Renal cortex interstitium (tissue), 15 donors: ENCODE measurements at places on chromosomes 3 and 15. TPM values are rescaled to one million over a fixed set of nuclear protein-coding genes. Genes with fewer than 3 reads are reported as not detected.

DNA sequence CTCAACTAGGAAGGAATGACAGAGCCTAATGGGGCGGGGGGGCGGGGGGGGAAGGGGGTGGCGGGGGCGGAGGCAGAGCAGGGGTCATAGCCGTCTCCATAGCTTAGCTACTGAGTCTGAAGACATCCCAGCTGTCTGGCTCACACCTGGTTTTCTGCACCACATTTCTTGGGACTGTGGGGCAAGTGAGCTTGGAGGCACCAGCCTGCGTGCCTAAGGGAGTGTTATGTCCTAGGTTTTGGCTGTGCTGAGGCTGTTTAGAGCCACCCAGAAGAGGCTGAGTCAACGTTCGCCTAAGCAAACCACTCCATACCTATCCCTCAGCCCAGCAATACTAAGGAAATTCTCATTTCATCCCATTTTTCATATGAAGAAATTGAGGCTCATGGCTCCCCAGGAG lies 1.4 kb downstream of the IL17RD start:
- no peak for DNase-seq

GRCh38 chr3:121747976-121748375 lies 1.6 kb downstream of the GOLGB1 start:
- no peak for DNase-seq

GRCh38 chr15:31455499-31455898 lies 128.9 kb downstream of the KLF13 start:
- DNase-seq = no peak

DNA sequence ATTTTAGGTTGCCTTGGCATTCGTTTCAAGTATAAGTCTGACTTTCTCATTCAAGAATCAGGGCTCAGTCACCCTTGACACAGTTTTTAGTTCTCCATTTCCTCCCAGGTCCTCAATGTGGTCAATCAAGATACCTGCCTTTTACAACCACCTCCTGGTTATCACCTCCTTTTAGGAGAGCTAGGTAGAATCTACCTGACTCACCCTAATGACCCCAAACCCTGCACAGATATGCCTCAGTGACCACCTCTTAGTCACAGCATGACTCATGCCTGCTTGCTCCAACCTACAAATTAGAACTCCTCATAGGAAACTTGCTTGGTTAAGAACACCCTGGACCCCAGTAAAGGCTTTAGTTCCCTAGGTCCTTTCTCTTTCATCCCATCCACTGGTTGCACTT lies 22.5 kb downstream of the DMXL2 start:
- no peak for DNase-seq

GP5 gene
- 0.69 TPM for polyA plus RNA-seq

GRCh38 chr3:50204804-50205412 lies at the start of gene SLC38A3:
TSS of gene SLC38A3 (plus strand) at chr3:50205271. CDS start at chr3:50214200, 8,929 bp downstream.
- no peak for DNase-seq

GRCh38 chr15:83571820-83572707 lies 81.9 kb upstream of the ADAMTSL3 start:
- no peak for DNase-seq

FOXB1 gene
- polyA plus RNA-seq = 0.19 TPM

DNA sequence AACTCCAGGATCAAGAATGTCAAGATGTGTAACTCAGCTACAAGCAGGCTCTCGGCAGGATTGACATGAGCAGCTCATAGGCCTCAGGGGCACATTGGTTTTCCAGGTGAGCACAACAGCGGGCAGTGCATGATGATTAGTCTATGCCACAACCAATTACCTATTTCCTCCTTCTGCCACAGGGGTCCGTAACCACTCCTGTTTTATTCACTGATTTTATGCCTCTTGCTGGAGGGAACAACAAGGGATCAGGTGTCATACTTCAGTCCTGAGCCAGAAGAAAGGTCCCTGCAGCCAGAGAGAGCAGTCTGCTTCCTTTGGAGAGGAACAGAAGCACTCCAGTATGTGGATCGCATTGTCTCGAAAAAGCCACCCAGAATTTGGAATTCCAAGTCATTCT lies 35.1 kb upstream of the PTPRG start:
- DNase-seq = no peak

DNA sequence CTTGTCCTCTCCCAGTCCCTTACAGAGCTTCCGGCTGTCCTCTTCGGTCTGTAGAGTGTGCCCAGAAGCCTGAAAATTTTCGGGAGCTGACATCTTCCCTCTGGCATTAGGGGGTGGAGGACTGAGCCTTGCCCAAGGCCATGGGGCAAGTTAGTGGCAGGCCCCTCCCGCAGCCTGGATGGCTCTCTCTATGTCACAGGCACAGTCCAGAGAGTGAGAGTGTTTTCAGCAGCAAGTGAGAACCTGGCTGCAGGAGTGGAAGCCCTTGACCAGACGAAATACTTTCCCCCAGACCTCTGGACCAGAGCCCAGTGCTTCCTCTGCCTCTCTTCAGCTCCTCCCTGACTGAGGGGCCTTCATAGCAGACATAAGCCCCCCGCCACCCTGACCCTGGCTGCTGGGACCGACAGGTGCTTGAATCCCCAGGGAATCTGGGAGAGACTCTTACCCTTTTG lies 50.5 kb upstream of the SEC22A start:
- no peak for DNase-seq

KCNAB1 gene
- 3.3 TPM for polyA plus RNA-seq

KLHL40 gene
- not detected for polyA plus RNA-seq

- no peak for DNase-seq
These were observed 35.5 kb downstream of the CADPS start for GRCh38 chr3:62839748-62840147.

GRCh38 chr15:33639978-33640377 lies 328.3 kb upstream of the CHRM5 start:
- no peak for DNase-seq

DNA sequence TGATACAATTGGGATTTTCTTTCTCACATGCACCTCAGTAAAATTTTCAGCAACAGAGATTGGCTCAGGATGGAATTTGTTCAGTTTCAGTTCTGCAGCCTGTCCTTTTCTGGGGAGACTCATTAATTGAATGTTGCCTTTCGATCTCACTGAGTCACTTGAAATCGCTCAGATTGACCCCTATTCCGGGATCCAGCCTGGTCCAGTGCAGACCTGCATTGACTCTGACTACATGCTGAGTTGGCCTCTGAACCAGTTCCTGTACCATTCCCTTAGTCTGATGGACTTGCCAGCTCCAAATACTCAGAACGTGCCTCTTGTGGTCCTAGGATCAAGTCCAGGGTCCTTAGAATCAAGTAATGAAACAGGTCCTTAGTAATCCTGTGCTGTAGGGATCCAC lies 9.4 kb downstream of the IGF1R start:
- no peak for DNase-seq

GRCh38 chr3:16252243-16252978 lies 12.3 kb downstream of the DPH3 start:
- no peak for DNase-seq

VILL gene
- 9.3 TPM for polyA plus RNA-seq

- DNase-seq = no peak
These were observed 246.9 kb downstream of the VGLL3 start for GRCh38 chr3:86744051-86744450.

GRCh38 chr3:150348500-150348899 lies 59.6 kb upstream of the TSC22D2 start:
- no peak for DNase-seq

DNA sequence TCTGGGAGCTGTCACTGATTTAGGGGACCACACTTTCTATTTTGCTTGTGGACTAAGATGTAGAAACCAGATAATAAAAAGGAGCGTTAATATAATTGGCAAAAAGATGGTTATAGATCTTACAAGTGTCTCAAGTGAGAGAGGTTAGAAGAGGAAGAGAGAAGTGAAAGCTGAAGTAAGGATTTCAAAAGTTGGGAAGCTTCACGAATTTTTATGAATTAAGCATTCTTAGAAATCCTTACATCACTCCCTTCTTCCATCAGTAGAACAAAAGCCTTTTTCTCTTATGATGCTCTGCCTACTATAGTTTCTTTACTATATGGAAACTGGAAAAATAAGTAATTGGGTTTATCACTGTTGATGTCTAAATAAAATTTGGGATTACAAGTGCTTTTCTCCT lies 146.5 kb downstream of the FNDC3B start:
- no peak for DNase-seq

GRCh38 chr15:63879211-63879610 lies 45.5 kb upstream of the HERC1 start:
- no peak for DNase-seq

- no peak for DNase-seq
These were observed 135.3 kb upstream of the LMCD1 start for GRCh38 chr3:8366219-8366810.

PLS1 gene
- 32.3 TPM for polyA plus RNA-seq

- DNase-seq = no peak
These were observed 14.4 kb downstream of the FANCD2OS start for GRCh38 chr3:10093678-10094077.

DNA sequence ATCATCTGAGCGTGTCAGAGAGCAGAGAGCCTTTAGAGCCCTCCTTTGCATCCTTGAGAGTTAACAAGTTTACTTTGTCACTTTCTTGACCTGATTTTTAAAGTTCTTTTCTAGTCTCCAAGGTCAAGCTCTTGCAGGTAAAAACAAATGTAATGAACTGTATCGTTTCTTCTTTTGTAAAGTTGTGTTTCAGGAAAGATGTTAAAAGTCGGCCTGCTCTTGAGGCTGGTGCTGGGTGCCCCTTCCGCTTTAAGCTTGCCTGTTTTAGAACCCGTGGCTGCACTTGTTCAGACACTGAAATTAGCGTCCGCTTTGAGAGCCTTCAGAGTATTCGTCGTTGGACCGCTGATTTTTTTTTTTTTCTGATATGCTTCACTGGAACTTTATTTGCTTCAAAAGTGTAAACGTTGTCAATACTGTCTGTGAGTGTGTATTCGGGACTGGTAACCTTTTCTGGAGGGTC lies 52.6 kb upstream of the ULK4 start:
- DNase-seq = no peak

DNA sequence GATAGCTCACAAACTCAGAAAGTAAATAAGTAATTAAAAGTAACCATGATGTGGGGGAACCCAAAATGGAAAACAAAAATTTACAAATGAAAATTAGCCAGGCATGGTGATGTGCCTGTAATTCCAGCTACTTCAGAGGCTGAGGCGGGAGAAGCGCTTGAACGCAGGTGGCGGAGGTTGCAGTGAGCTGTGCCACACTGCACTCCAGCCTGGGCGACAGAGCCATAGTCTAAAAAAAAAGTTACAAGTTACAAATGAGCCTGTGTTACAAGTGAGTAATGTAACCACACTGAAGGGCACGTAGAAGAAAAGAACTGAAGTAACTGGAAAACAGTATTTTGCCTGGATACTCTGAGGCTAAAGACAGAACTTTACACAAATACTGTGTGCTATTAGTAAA lies 11.3 kb downstream of the EXOSC7 start:
- DNase-seq = no peak

DNA sequence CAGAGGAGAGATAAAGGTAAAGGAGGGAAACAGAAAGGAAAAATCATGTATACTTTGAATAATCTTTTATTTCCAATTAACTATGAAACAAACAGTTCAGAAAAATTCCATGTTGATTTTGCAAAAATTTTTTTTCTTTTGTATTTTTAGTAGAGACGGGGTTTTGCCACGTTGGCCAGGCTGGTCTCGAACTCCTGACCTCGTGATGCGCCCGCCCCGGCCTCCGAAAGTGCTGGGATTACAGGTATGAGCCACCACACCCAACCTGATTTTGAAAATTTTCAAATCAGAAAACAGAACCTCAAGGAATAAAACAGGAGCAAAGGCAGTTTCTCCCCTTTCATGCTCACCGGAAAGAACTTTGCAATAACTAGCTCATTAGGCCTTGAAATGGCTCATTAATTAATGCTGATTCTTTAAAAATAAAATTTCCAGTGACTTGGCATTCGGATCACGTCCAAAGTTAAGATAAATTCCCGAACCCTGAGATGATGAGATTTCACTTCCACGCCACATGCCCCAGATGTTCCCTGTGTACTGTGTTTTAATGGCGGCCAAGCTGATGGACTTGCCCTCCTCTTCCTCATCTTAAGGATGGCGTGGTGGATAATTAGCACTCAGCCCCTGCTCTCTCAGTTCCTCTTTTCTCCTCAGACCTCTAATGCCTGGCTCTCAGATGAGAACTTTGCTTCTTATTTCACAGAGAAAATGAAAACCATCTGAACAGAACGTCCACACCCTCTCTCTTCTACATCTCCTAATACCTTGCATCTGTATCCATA lies 10.8 kb downstream of the BCL2L10 start:
- DNase-seq = no peak

DNA sequence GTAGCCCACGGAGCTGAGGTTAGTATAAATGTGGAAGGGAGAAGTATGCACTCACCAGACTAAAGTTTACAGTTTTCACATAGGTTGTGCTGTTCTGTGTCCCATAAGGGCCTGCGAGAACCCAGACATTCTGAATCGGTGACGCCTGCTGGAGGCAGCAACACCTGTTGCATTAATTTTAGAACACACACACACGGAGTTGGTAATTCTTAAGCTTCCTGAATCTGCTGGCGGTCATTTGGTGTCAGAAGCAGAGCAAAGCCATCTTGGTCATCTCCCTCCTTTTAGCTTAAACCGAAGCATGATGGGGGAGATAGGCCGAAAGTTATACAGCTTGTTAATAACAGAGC lies 41.1 kb upstream of the AP3B2 start:
- DNase-seq = no peak

DNA sequence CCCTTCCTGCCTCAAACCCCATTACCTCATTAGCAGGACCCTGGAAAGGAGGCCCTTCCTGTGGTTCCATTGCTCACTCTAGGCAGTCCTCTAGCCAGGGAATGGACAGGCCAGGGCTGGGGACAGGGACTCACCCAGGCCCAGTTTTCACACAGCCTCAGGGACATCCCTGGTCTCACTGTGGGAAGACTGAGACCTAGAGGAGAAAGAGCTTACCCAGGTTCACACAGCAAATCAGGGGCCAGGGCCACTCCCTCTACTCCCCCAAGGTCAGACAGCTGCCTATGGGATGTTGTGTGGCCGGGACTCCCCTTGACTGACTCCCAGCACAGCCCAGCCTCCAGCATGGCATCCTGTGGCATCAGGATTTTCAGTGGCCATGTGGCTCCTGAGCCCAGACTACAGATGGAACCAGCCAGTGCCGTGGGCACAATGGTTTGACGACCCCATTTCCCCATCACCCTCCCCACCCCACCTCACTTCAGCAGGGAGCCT lies 49.3 kb downstream of the ADAMTS7 start:
- no peak for DNase-seq

SPINT1 gene
- 76.8 TPM for polyA plus RNA-seq

DNA sequence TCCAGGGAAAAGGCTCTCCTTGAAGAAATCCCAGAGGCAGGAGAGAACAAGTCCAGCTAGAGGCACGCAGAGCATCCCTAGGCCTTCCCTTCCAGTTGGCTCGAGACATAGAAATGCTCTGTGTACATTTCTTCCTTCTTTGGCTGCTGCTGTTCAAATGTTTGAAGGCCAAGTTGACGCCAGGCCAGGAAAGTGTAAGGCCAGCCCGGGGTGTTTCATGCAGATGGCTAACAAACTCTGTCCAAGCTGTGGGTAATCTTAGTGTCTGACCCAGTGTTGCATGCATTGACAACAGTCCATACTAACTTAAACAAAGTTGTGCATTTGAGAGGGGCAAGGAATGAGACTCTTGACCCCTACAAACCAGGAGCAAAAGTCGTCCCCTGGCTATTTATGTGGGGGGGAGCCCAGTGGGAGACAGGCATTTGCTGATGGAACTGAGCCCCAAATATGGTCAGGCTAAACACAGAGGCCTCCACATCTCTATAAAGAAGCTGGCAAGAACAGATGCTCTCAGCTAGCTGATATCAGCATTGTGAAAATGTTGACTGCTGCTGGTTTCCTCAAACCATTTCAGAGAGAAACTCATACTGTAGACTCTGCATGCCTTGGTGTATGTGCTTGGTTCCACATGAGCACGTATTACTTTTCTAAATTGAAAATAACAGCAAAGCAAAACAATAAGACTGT lies 139.5 kb downstream of the ADAMTS9 start:
- no peak for DNase-seq

TUSC7 gene
- polyA plus RNA-seq = not detected

GRCh38 chr3:66041116-66041515 lies 2.4 kb upstream of the MAGI1 start:
- no peak for DNase-seq
